ENCODE measurements at places on chromosomes 6 and 20.

DNA sequence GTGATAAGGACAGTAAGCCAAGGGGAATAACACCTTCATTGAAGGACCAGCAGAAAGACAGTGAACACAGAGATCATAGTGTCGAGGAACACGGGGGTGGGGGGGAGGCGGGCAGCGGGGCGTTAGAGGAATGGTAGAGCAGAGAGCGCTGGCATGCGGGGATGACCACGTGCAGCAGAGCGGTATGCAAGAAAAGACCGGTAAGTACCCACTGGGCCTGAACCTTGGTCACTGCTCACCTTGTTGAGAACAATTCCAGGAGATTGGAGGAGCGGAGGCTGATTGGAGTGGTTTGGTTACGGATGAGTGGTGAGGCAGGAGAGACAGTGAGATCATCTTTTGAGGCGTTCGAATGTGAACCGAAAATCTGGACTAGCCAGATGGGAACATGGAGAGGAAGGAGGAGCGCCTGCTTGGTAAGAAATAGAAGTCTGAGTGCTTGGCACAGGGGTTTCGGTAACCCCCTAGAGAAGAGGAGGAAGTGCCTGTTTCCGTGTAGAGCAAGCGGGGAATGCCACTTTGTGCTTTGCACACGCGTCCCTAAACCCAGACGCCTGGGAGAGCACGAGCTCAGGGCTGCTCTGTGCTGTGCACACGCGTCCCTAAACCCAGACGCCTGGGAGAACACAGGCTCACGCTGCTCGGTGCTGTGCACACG, 70.0 kb downstream of the FAM120B start:
- peak; percentile 12 for DNase-seq

DNA sequence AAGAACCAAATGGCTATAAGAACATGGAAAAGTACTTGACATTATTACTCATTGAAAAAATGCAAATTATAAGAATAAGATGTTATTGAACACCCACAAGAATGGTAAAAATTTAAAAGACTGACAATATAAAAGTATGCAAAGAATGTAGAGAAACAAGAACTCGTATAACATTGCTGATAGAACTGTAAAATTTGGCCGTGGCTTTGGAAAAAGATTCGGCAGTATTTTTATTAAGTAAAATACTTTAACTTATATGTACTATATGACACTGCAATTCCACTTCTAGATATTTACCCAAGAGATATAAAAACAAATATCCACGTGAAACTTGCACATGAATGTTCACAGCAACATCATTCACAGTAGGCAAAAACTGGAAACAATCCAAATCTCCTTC, 239.2 kb downstream of the TPBG start:
- DNase-seq = no peak

- no peak for DNase-seq
Measured at GRCh38 chr6:2784061-2784460, 18.9 kb downstream of the WRNIP1 start.

GRCh38 chr20:25277941-25278521, 30.1 kb downstream of the PYGB start:
- no peak for DNase-seq

DNA sequence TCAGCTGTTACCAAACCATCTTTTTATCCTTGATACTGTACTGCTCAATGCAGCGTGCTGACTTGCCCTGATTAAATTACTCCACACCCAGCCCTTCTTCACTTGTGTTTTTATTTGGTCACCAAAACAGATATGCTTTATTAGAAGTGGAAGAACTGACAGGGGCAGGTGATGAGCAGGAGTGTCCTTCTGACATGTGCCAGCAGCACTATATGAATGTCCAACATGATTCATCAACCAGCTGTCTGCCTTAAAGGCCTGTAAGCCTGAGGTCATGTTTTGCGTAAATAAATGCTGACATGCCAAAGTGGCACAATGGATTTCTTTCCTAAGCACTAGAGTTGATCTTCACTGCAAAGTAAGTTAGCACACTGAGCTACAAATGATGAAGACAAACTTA, 15.4 kb downstream of the POPDC3 start:
- no peak for DNase-seq

DNA sequence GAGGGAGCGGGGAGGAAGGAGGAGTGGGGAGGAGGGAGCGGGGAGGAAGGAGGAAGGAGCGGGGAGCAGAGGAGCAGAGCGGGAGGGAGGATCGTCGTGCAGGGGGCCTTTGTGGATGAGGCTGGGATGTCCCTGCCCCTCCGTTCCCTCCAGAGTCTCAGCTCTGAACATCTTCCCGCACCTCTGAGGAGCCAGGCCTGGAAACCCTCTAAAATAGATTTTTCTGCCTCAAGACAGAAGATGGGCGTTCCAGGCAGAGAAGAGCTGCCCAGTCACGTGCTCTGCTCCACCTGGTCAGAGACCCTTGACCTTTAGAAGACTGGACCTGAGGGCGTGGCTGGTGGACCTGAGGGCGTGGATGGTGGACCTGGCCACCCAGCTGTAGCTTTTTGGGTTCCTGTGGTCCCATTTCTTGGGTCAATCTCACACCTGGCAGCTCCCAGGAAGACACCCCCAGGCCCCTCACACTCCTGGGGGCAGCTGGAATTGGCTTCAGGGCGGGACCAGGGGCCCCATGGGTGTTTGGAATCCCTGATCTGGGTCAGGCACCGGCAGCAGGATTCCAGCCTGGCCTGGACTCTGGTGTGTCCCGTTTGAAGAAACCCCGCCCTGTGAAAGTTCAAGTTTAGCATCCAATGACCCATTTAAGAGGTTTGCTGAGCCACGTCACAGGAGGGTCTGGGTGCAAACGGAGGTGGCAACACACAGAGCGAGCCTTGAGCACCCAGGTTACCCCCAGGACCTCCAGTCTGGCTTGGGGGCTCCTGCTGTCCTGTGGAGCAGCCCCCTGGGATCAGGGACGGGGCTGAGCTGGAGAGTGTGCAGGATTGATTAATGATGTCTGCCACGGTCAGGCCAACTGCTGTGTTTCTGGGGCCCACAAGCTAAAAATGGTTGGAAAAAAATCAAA, 96.9 kb upstream of the BHLHE23 start:
- no peak for DNase-seq

- no peak for DNase-seq
Measured at GRCh38 chr20:13670160-13670559, 31.4 kb upstream of the TASP1 start.

DNA sequence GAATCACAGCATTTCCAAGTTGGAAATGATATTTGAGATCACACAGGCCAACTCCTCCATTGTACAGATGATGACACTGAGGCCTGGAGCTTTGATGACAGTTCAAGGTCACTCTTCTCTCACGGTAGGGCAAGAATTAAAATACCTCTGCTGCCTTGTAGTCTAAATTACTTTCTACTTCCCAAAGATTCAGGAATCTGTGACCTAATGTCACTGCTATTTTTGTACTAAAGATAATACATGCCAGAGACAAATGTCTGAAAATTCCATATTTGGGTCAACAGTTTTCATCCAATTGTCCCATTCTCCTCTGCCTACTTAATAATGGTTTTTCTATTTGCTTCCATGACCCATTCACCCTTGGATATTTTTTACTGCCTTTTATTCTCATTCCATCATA, 160.0 kb downstream of the SOD2 start:
- no peak for DNase-seq

- DNase-seq = no peak
Measured at GRCh38 chr6:63731930-63732329, 96.3 kb downstream of the PHF3 start.

DNA sequence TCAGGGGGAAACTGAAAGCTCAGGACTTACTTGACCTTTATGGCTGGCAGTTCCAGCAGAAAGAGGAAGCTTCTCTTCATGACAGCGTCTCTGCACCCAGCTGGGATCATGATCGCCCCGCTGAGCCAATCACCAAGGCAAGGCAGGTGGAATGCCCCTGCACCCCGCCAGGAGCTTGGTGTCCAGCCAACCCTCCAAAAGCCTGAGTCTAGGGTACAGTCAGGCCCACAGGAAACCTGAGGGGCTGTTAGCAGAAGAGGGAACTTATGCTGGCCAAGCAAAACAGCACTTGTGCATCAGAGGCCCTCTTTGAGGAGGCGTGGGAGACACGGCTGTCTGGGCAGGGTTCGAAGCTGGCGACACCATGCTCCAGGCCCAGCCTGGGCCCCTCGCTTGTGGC, 188.3 kb upstream of the GMDS start:
- peak; percentile 24 for DNase-seq

DNA sequence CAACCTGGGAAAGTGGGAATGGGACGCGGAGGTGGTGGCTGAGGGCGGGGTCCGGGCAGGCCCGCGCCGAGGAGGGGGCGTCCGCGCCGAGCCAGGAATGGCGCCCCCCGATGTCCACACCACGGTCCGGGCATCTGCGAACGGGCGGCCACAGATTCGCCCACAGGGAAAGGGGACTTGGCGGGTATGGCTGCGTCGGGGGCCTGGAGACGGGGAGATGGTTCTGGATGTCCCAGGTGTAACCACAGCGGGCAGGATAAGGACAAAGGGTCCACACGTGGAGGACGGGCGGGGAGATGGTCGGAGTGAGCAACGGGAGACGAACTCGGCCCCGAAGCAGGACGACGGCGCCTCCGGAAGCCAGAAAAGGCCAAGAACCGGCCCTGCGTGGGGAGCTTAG, 124.6 kb downstream of the WDR27 start:
- DNase-seq = no peak

GRCh38 chr20:1417273-1417672, 24.4 kb upstream of the FKBP1A start:
- no peak for DNase-seq

- DNase-seq = peak; percentile 97
Measured at GRCh38 chr6:1287103-1287591, 24.8 kb upstream of the FOXQ1 start.

GRCh38 chr20:29497261-29497671, 1760.2 kb upstream of the DEFB115 start:
- DNase-seq = peak; percentile 25

DNA sequence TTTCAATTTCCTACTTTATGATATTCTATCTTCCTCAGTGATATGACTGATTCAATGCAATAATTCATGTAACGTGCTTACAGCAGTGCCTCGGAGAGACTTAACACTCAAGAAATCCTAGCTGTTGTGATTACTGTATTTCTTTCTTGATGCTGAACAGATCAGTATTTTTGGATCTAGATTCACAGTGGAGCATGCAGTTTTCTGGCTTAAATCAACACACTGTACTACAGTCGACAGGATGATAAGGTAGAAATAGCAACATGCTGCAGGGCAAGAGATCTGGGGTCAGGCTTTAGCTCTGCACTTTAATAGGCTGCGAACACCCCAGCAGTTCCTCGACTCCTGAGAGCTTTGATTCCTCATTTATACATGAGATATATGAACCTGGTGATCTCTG, 161.0 kb downstream of the AIG1 start:
- DNase-seq = no peak

- DNase-seq = no peak
Measured at GRCh38 chr20:17172836-17173516, 53.9 kb upstream of the PCSK2 start.

- DNase-seq = no peak
Measured at GRCh38 chr6:118198746-118199145, 291.7 kb downstream of the SLC35F1 start.

- no peak for DNase-seq
Measured at GRCh38 chr20:59835057-59835447, 98.4 kb downstream of the SYCP2 start.

DNA sequence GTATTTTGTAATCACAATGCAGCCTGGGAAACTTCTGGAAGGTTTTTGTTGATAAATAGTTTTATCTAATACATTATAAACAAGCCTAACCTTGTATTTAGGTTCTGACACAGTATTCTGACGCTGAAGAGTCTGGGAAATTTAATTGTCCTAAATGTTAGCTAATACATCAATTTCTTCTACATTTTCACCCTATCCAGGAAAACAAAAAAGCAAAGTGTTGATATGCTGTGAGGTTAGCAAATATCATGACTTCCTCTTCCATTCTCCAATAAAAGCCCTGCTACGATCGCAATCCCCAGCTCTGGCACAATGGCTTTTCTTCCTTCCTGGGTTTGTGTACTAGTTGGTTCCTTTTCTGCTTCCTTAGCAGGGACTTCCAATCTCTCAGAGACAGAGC, at the start of gene C6orf58:
C6orf58 (plus strand) TSS at position 301 of the 400 bp plus-strand sequence; CDS start at position 313, 12 bp downstream.
- DNase-seq = no peak

DNA sequence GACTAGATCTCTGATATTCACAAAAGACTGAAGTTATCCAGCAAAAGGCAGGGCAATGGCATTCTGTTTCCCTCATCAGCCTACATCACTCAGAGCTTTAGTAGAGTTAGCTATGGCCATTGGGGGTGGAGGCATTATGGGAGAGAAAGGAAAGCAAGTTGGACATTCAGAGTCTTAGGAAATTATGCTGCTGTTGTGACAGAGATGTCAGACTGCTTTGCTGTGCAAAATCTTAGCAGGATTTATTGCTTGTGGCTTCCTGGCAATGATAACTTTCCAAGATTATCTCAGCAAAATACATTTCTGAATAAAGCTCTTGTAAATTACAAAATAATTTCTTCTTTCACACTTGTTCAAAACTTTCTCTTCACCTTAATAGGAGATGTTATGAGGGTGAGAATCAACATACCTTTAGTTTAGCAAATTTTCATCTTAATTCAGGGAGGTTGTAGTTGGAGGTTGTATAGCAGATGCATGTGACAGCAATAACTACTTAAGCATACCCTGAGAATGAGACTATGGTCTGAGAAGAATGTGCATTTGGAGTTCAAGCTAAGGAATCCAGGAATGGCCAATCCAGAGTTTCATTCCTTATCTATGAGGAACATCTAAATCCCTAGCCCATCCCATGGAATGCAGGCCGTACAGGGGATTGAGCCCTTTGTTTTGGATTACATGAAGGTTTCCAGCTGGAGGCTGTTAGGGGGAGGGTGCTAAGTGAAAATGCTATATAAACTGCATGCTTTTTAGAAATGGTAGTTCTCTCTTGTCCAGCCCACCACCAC, 179.8 kb downstream of the HAO1 start:
- DNase-seq = no peak

DNA sequence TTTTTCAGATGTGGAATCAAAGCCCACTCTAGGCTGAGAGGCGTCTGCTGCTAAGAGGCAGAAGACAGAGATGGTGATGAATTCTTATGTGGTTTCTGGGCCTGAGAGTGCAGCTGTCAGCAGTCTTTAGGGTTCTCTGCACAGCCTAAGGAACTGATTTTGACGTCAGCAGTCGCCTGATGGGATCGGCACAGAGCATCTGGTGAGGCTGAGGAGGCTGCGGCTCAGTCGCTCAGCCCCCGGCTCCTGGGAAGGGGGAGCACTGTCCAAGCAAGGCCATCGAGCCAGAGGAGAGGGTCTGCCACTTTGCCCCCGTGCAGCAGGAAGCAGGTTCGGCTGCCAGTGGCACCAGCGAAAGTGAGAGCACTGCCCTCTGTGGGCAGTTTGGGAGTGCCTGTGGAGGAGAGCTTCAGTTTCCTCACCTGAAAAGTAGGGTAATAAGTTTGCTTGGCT, 92.5 kb downstream of the TCP11 start:
- peak; percentile 95 for DNase-seq

- no peak for DNase-seq
Measured at GRCh38 chr6:132348231-132348630, 53.0 kb downstream of the MOXD1 start.

GRCh38 chr20:39081255-39081654, 119.1 kb downstream of the DHX35 start:
- DNase-seq = peak; percentile 79

Data from suppressor macrophage (primary cell).